Activated CD4-positive, alpha-beta T cell treated with anti-CD3 and anti-CD28 coated beads for 36 hours (primary cell): ENCODE measurements at places on chromosomes 12 and 14.
A peak's percentile ranks its signal among the peaks of the same experiment; 100 is the strongest.

DNA sequence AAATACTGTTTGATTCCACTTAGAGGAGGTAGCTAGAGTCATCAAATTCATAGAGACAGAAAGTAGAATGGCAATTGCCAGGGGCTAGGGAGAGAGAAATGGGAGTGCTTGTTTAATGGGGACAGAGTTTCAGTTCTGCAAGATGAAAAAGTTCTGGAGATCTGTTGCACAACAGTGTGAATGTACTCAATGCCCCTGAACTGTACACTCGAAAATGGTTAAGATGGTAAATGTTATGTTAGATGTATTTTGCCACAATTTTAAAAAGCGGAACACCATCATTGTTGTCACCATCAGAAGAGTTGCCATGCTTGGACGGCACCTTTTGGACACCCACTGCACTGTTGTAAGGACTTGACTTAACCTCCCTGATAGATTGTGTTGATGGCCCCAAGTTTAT is 106.9 kb downstream of the SCARB1 start:
- no peak overlapping the region for H3K27ac ChIP-seq
- no peak overlapping the region for H3K4me3 ChIP-seq
- H3K36me3 ChIP-seq = peaks cover 2% of the 10 kb centered on the region
- H3K4me1 ChIP-seq = peaks cover 18% of the 10 kb centered on the region
- DNase-seq = no peak

- DNase-seq = no peak
- no peak overlapping the region for H3K4me3 ChIP-seq
- H3K36me3 ChIP-seq = peaks cover 40% of the 10 kb centered on the region
- H3K27me3 ChIP-seq = no peaks in the 10 kb centered on the region
- peaks cover 23% of the 10 kb centered on the region for H3K4me1 ChIP-seq
- no peak overlapping the region for H3K27ac ChIP-seq
Observed at GRCh38 chr14:91983588-91983987, 36.1 kb upstream of the FBLN5 start.

DNA sequence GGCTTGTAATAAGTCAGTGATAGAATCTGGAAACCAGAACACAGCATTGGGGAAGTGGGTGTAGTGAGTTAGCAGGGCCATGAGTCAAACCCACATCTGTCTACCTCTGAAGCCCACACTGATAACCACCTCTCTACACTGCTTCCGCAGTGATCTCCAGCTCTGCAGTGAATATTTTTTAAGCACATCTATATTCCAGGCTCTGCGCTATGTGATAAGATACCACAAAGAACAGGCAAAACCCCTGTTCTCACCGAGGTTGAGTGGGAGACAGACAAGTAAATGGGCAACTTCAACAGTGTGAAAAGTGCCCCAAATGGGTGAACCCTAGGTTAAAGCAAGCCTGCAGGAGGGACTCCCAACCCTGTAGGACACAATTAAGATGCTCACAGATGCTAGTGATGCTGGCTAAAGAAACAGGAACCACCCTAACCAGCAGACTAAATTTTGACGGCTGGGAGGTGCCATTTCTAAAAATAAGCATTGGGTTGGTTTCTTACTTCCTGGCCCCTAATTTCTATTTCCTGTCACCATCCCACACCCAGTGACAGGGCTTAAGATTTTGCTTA is 375.0 kb downstream of the DPF3 start:
- H3K4me1 ChIP-seq = peaks cover 57% of the 10 kb centered on the region
- H3K27ac ChIP-seq = peak overlapping the region; percentile 84
- DNase-seq = peak; percentile 62

DNA sequence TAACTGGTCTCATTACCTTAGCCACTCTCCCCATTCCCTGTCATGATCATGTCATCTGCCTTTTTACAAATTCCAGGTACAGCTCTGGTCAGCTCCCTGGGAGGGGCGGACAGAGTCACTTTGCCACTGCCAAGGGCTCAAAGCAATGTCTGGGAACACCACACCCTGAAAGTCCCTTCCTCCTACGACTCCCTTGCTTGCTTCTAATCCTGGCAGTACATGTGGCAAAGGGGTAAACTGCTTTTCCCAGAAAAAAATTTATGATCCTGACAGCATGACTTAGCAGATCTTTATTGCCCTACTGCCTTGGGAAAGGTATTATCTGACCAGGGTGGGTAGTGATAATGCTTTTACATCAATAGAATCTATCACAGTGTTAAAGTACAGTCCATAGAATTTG is 376.0 kb upstream of the PDE3A start:
- H3K27ac ChIP-seq = no peak overlapping the region
- H3K27me3 ChIP-seq = no peaks in the 10 kb centered on the region
- no peak overlapping the region for H3K4me3 ChIP-seq
- H3K36me3 ChIP-seq = no peaks in the 10 kb centered on the region

GRCh38 chr12:107467716-107468115 is 217.9 kb upstream of the PWP1 start:
- H3K36me3 ChIP-seq = no peaks in the 10 kb centered on the region
- H3K27me3 ChIP-seq = no peaks in the 10 kb centered on the region
- DNase-seq = no peak

GRCh38 chr12:4009979-4010704 is 136.9 kb upstream of the PARP11 start:
- no peak overlapping the region for H3K27ac ChIP-seq
- no peaks in the 10 kb centered on the region for H3K36me3 ChIP-seq
- no peak for DNase-seq
- no peaks in the 10 kb centered on the region for H3K27me3 ChIP-seq

- DNase-seq = no peak
- no peak overlapping the region for H3K27ac ChIP-seq
- peaks cover 15% of the 10 kb centered on the region for H3K36me3 ChIP-seq
- no peak overlapping the region for H3K4me3 ChIP-seq
- H3K27me3 ChIP-seq = no peaks in the 10 kb centered on the region
Observed at GRCh38 chr12:62472472-62472871, 5.8 kb downstream of the MON2 start.

- no peaks in the 10 kb centered on the region for H3K4me1 ChIP-seq
- H3K36me3 ChIP-seq = no peaks in the 10 kb centered on the region
- no peak overlapping the region for H3K4me3 ChIP-seq
- DNase-seq = no peak
- H3K27ac ChIP-seq = no peak overlapping the region
Observed at GRCh38 chr14:23344481-23344880, 8.2 kb downstream of the SLC22A17 start.

DNA sequence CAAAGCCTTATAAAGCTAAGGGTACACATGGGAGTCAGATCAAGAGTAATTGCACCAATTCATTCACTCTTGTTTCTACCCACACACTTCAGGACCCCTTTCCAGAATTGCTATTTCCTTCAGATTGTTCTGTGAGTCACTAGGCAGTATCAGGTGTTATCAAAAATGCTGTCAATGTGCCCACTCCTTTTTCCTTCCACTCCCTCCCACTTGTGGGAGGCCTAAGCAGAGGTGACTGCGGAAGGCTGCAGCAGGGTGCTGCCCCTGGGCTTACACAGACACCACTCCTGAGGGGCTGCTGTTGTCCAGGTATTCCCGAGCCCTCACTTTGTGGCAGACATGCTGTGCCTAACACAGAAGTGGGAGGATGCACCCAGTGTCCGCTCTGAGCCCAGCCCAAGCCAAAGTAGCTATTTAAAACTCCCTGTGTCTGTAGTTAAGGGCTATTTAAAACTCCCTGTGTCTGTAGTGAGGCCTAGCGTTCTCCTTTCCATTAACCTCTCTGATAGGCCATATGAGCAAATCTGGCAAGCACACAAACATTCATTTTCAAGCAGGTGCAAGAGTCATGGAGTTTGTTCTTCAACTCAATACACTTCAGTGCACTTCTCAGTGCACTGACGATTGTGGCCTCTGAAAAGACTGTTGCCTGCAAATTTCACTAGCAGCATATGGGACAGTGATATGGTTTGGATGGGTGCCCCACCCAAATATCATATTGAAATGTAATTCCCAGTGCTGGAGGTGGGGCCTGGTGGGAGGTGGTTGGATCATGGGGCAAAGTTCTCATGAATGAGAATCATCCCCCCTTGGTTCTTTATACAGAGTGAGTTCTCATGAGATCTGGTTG is 117.8 kb downstream of the PHLDA1 start:
- H3K4me3 ChIP-seq = no peak overlapping the region
- peaks cover 1% of the 10 kb centered on the region for H3K27me3 ChIP-seq
- H3K27ac ChIP-seq = no peak overlapping the region
- DNase-seq = peak; percentile 74
- peaks cover 21% of the 10 kb centered on the region for H3K4me1 ChIP-seq
- no peaks in the 10 kb centered on the region for H3K36me3 ChIP-seq

GRCh38 chr12:127542391-127542790 is 724.6 kb upstream of the TMEM132C start:
- H3K4me3 ChIP-seq = no peak overlapping the region
- no peaks in the 10 kb centered on the region for H3K4me1 ChIP-seq
- H3K27me3 ChIP-seq = no peaks in the 10 kb centered on the region
- no peak overlapping the region for H3K27ac ChIP-seq

GRCh38 chr14:64930085-64930843 is 12.3 kb downstream of the GPX2 start:
- H3K4me1 ChIP-seq = peaks cover 27% of the 10 kb centered on the region
- no peak overlapping the region for H3K4me3 ChIP-seq
- DNase-seq = no peak
- no peaks in the 10 kb centered on the region for H3K27me3 ChIP-seq
- H3K36me3 ChIP-seq = peaks cover 40% of the 10 kb centered on the region
- peak overlapping the region; percentile 51 for H3K27ac ChIP-seq

- no peak overlapping the region for H3K27ac ChIP-seq
- H3K27me3 ChIP-seq = no peaks in the 10 kb centered on the region
- H3K4me1 ChIP-seq = no peaks in the 10 kb centered on the region
- no peak overlapping the region for H3K4me3 ChIP-seq
- DNase-seq = no peak
- H3K36me3 ChIP-seq = no peaks in the 10 kb centered on the region
Observed at GRCh38 chr14:87066221-87066817, 926.7 kb downstream of the GALC start.

DNA sequence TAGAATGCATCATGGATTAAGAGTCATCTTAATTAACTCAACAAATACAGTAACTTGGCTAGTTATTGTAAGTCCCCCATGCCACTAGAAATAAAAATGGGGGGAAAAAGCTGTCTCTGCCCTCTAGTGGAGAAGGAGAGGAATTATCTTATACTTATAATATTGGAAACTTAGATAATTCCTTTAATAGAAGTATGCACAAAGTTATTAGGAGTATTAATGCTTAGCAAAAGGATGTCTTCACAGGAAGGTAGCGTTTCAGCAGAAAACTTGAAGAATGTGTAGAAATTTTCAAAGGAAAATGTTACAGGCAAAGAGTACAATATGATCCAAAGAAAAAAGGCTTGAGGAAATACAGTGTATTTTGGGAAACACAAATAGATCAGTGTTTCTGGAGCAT is 19.8 kb downstream of the OR5AU1 start:
- no peaks in the 10 kb centered on the region for H3K4me1 ChIP-seq
- no peak overlapping the region for H3K4me3 ChIP-seq
- no peaks in the 10 kb centered on the region for H3K36me3 ChIP-seq
- no peak for DNase-seq

- no peaks in the 10 kb centered on the region for H3K4me1 ChIP-seq
- no peak overlapping the region for H3K27ac ChIP-seq
- no peaks in the 10 kb centered on the region for H3K27me3 ChIP-seq
- H3K4me3 ChIP-seq = no peak overlapping the region
- DNase-seq = no peak
Observed at GRCh38 chr12:61754214-61754613, 506.0 kb upstream of the USP15 start.

GRCh38 chr12:54740882-54741281 is 92.7 kb upstream of the DCD start:
- no peak for DNase-seq
- H3K36me3 ChIP-seq = no peaks in the 10 kb centered on the region
- H3K27ac ChIP-seq = no peak overlapping the region

DNA sequence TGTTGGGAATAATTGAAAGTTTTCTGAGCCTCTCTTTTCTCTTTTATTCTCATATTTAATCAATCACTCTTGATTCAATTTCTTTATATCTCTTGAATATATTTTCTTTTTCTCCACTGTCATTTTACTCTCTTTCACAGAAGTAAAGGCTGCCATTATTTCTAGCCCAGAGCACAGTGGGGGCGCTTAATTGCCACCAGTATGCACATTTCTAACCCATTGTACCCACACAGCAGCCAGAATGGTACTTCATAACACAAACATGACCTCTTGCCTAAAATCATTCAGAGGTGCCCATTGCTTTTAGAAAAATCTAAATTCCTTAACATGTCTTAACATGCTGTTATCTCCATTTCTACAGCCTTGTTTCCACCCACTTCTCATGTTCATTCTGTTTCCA is 190.2 kb upstream of the LMO3 start:
- no peak overlapping the region for H3K4me3 ChIP-seq
- DNase-seq = no peak
- no peaks in the 10 kb centered on the region for H3K36me3 ChIP-seq

- no peaks in the 10 kb centered on the region for H3K36me3 ChIP-seq
- no peaks in the 10 kb centered on the region for H3K27me3 ChIP-seq
- DNase-seq = no peak
- no peaks in the 10 kb centered on the region for H3K4me1 ChIP-seq
- H3K27ac ChIP-seq = no peak overlapping the region
Observed at GRCh38 chr14:49052521-49052920, 533.7 kb downstream of the RPS29 start.

GRCh38 chr12:47981496-47982260 is 18.3 kb downstream of the TMEM106C start:
- H3K4me3 ChIP-seq = no peak overlapping the region
- H3K36me3 ChIP-seq = no peaks in the 10 kb centered on the region
- no peaks in the 10 kb centered on the region for H3K4me1 ChIP-seq
- no peak for DNase-seq

- no peaks in the 10 kb centered on the region for H3K4me1 ChIP-seq
- no peak overlapping the region for H3K4me3 ChIP-seq
- H3K27ac ChIP-seq = no peak overlapping the region
- no peaks in the 10 kb centered on the region for H3K27me3 ChIP-seq
Observed at GRCh38 chr14:93171376-93171775, 13.3 kb downstream of the MOAP1 start.

- no peak for DNase-seq
- H3K4me3 ChIP-seq = no peak overlapping the region
- H3K36me3 ChIP-seq = no peaks in the 10 kb centered on the region
- peaks cover 2% of the 10 kb centered on the region for H3K27me3 ChIP-seq
Observed at GRCh38 chr12:88435334-88436076, 144.8 kb downstream of the KITLG start.

GRCh38 chr14:49196327-49196726 is 389.9 kb downstream of the RPS29 start:
- H3K4me3 ChIP-seq = no peak overlapping the region
- no peaks in the 10 kb centered on the region for H3K4me1 ChIP-seq
- no peak overlapping the region for H3K27ac ChIP-seq
- peaks cover 12% of the 10 kb centered on the region for H3K27me3 ChIP-seq
- no peak for DNase-seq
- no peaks in the 10 kb centered on the region for H3K36me3 ChIP-seq

GRCh38 chr12:9048930-9049329 is 59.6 kb downstream of the KLRG1 start:
- H3K4me1 ChIP-seq = peaks cover 13% of the 10 kb centered on the region
- H3K27me3 ChIP-seq = no peaks in the 10 kb centered on the region
- H3K36me3 ChIP-seq = peaks cover 4% of the 10 kb centered on the region
- no peak overlapping the region for H3K27ac ChIP-seq

GRCh38 chr12:21940549-21941505 is at the start of gene ABCC9:
TSS of gene ABCC9 (minus strand) at chr12:21941426. CDS start at chr12:21936674, 4,752 bp downstream.
- H3K36me3 ChIP-seq = no peaks in the 10 kb centered on the region
- no peak within 1 kb of the TSS for H3K27ac ChIP-seq
- DNase-seq = peak; percentile 24
- H3K27me3 ChIP-seq = peaks cover 60% of the 10 kb centered on the region
- H3K4me1 ChIP-seq = peaks cover 16% of the 10 kb centered on the region

GRCh38 chr14:99236386-99237138 is 35.4 kb downstream of the BCL11B start:
- H3K4me1 ChIP-seq = peaks cover 93% of the 10 kb centered on the region
- no peak for DNase-seq
- peak overlapping the region; percentile 67 for H3K4me3 ChIP-seq
- peak overlapping the region; percentile 93 for H3K27ac ChIP-seq
- peaks cover 60% of the 10 kb centered on the region for H3K36me3 ChIP-seq
